Upper lobe of right lung (tissue), 1 donor: ENCODE measurements at places on chromosomes 6 and 20. TPM values are rescaled to one million over a fixed set of nuclear protein-coding genes. Genes with fewer than 3 reads are reported as not detected.
A peak's percentile ranks its signal among the peaks of the same experiment; 100 is the strongest.

GRCh38 chr20:62361799-62362589 lies 5.1 kb downstream of the LAMA5 start:
- peak; percentile 90 for DNase-seq

DNA sequence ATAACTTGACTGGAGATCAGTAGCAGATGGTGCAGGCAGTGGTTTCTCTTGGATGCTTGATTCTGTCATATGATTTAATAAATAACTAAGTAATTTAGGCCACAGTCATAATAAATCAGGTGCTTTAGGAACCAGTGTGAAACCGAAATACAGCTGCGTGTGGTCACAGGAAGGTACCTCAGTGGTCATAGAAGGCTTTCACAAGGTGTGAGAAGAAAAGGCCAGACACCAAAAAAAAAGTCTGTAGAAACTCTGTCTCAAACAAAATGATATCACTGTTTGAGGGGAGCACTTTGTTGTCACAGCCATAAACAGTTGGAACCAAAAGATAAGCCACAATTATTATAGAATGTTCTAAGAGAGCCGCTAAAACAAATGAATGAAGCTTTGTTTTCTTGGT lies 56.5 kb downstream of the ARMC2 start:
- DNase-seq, result no peak

- DNase-seq, result no peak
These were observed 9.0 kb upstream of the ZNF217 start for GRCh38 chr20:53602661-53603060.

DNA sequence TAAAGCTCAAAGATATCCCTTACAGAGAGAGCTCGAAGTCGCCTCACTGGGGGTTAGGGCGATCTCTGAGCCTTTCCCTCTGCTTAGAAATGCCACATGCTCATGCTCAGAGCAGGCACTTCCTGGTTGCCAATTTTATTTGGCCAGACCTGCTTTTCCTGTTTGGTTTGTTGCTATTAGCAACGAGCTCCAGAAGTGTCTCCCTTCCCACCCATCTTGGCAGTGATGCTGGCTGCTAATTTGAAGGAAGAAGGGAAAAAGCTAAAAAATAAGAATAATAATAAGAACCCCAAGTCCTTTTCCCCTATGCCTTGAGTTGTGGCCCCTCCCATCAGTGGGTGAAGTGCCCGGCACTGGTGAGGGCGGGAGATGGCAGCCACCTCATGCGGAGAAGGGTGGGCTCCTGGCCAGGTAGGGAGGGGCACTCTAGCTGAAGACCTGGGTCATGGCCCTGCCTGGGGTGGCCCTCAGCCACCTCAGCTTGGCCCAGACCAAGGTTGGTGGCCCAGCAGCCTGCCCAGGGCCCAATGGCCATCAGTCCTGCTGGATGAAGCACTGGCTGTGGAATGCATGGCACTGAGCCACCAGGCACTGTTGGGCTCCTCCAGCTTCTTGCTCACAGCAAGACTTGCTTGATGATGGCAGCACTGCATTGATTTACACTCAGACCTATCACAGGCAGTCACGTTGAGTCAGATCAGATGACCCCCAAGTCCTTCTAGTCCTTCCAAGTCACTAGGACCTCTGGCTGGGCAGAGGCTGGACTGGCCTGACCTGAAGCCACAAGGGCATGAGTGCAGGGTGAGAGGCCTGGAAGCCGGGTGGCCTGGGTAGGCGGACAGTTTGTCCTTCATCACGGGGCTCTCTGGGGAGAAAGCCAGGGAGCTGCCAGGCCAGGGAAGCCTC lies 79.0 kb downstream of the SYNJ2 start:
- peak; percentile 84 for DNase-seq

- DNase-seq, result no peak
These were observed 210.2 kb downstream of the MMUT start for GRCh38 chr6:49252901-49253300.

- DNase-seq, result no peak
These were observed 579.1 kb downstream of the BMP2 start for GRCh38 chr20:7346562-7346961.

GRCh38 chr20:44576297-44576696 lies 6.1 kb upstream of the PKIG start:
- no peak for DNase-seq

DNA sequence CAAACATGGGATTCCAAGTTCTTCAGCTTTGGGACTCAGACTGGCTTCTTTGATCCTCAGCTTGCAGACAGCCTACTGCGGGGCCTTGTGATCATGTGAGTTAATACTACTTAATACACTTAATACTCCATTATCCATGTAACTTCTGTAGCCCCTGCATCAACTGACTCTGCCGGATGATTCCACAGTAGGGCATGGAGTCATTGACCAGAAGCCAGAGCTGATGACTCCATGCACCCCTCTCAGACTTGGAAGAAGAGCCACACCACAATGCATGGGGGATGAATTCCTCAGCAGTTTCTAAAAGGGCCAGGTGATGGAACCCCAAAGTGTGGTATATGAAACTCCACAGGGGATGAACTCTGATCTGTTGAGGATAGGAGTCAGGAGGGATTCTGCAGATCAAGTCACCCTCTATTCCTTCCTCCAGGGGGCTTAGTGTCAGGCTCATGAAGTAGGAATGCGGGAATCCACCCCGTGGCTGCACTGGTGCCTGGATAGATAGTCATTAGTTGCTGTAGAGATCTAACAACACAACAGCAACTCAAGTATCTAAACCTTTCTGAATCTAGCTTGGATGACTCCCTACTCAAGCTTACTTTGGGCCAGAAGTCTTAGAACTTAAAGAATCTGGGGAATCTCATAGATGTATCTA lies 70.2 kb downstream of the GPR6 start:
- peak; percentile 10 for DNase-seq

- no peak for DNase-seq
These were observed 158.4 kb downstream of the LY86 start for GRCh38 chr6:6746970-6747338.

The NSFL1C gene
- 73.4 TPM for total RNA-seq

The FLRT3 gene
- total RNA-seq, result 71.2 TPM

The WFDC2 gene
- total RNA-seq, result 113 TPM
